Stimulated activated CD8-positive, alpha-beta memory T cell treated with anti-CD3 and anti-CD28 coated beads, Interleukin-4, amount 100 ng/mL, for 4 hours (primary cell): ENCODE measurements at places on chromosomes 6 and 20.
A peak's percentile ranks its signal among the peaks of the same experiment; 100 is the strongest.

DNA sequence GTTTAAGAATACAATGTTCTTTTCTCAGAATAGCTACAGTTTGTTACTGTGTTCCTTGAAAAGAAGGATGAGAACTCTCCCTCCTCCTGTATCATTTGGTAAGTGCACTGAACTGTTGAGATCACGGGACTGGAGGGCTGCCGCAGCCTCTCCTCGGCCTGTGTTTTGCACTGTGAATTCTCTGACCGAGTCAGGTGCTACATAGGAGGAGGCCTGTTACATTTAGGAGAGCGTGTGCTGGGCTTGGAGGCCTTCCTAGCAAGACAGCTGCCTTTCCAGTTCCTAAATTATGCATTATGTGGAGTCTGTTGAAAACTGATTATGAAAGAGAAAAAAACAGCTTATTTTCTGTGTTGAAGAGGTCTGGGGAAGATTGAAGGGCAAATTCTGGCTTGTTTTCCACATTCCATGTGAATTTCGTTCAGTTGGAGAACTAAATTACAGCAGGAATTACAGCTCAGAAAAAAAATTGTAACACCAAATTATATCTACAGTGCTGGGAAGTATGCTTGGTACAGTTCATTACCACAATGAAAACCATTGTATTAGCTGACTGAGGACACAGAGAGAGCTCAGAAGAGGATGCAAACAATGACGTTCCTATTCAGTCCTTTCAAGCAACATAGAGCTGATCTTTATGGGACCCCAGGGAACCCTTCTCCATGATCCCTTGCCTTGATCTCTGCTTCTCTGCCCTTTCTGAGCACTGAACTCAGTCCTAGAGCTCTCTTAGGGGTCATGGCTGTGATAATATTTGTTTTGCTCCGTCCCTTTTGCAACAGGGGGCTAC, 2.8 kb downstream of the TMC2 start:
- DNase-seq = no peak

GRCh38 chr6:157669323-157669722, 153.7 kb upstream of the SNX9 start:
- no peak for DNase-seq

DNA sequence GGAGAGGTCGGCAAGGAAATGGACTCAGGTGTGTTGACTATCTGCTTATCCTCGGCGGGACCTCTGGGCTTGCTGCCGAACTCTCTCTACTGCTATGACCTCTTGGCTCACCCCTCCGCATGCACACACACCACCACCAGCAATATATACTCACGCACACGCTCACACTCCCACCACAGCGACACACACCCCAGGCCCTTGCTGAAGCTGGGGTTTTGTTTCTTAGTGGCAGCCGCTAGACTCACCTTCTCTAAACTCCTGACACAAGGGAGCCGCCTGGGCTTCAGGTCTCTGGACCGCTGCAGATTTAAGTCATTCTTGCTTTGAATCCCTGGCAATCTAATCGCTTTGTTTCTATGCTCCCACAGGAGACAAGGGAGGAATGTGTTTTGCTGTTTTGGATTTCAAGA, 59.4 kb upstream of the BACH2 start:
- DNase-seq = no peak

DNA sequence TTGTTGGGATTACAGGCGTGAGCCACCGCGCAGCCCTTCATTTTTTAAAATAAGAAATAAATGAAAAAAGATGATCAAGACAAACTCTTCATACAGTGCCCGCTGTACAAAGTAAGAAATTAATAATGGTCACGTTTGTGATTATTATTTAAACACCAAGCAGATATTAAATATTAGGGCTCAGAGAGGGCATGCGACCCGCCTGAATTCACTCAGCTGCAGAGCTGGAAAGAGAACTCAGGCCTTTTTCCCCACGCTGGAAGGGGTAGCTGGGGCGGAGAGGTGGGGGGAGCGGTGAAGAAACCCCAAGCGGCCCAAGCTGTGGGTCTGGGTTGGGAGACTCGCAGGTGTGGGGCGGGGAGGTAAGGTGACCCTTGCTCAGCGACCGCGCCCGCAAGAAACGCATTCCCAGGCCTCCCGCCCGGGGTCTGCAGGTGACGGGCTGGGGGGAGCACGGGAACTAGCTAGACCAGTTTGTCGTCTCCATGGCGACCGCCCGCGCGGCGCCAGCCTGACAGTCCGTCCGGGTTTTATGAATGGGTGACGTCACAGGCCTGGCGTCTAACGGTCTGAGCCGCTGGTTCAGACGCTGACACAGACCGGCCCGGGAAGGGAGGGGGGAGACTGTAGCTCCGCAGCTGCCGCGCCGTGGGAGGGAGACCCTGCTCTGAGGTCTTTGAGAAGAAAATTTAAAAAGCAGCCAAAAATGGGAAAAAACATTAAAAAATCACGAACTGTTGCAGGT, 1.1 kb upstream of the ID1 start:
- DNase-seq = peak; percentile 54

DNA sequence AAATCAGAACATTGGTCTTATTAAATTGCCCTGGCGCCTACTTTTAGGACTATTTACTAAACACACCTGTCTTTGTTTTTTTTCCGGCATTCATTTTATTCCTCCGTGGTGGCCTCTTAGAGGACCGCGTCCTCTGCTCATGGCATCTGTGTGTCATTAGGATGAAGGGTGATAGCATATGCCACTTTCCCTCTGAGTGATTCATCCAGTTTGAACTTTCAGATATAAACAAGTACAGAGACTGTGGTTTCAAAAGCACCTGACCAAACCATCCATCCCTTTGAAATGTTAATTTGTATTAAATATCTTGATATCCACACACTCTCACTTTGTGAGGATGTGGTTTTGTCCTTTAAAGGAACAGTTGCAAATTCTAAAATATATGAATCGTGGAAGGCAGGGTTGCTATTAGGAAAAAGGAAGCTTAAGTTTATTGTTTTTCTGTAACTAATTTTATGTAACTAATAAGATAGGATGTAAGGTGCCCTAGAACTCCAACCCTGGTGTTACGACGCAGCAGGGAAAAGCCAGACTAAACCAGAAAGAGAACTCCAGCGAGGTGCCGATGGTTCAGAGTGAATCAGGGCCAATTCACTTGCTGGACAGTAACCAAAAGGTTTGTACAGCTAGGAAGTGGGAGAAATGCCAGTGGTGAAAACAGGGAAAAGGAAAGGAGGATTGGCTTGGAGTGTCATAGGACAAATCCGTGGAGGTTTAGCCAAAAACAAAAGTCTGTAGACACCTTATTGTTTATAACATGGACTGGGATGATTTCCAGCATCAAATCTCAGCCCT, 98.7 kb downstream of the SHLD1 start:
- DNase-seq = no peak

DNA sequence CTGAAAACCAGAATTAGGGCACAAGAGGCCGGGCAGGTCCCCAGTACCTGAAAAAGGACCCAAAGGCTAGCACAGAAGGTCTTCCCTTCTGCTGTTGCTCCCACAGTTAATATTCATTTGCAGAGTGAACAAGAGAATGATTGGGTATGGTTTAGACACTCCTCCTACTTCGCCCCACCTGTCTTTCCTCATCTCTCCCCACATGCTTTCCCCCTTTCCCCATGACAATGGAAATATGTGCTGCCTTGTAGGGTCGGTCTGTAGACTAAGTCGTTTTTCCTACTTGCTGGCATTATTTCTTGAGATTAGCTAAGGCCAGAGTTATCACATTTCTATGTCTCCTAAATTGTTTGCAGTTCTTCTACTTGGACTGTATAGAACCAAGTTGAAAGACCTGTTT, 181.9 kb downstream of the PDE7B start:
- no peak for DNase-seq

DNA sequence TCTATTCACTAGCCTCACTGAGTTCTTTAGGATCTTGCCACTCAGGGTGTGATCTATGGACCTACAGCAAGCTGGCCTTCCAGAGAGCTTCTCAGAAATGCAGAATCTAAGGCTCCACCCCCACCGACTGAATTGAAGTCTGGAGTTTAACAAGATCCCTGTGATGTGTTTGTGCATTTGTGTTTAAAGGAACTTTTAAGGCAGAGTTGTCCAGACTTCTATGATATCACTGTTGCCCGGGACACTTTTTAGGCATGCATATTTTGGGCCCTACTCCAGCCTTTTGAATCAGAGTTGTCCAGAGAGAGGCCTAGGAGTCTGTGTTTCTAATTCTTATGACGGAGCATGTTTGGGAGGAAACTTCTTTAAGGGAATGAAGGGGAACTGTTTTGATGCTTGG, 232.3 kb downstream of the QKI start:
- no peak for DNase-seq
